ENCODE measurements at places on chromosomes 16 and 17.

GRCh38 chr16:49638673-49639610, 217.0 kb downstream of the ZNF423 start:
- no peak for ATAC-seq

DNA sequence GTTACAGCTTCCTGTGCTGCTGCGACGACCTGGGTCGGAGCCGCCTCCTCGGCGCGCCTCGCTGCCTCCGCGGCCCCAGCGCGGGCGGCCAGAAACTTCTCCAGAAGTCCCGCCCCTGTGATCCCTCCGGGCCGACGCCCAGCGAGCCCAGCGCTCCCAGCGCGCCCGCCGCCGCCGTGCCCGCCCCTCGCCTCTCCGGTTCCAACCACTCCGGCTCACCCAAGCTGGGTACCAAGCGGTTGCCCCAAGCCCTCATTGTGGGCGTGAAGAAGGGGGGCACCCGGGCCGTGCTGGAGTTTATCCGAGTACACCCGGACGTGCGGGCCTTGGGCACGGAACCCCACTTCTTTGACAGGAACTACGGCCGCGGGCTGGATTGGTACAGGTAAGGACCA, 746 bp downstream of the HS3ST2 start:
- peak; percentile 32 for ATAC-seq

DNA sequence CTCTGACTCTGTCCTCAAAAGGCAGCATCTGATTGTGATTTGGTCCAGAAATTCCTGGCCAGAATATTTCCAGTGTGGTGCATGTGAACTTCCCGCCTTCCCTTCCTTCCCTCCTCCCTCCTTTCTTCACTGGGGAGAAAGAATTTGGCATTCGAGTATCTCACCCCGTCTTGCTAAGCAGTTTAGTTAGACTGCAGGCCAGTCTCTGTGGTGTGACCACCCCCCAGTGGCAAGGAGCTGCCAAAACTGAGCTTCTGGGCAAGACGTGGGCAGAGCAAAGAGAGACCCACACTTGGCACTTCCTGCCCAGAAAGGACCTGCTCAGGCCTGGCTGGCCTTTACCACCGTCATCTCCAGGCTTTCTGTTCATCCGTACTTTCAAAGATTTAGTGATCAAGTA, 36.4 kb downstream of the SNX20 start:
- ATAC-seq = no peak

DNA sequence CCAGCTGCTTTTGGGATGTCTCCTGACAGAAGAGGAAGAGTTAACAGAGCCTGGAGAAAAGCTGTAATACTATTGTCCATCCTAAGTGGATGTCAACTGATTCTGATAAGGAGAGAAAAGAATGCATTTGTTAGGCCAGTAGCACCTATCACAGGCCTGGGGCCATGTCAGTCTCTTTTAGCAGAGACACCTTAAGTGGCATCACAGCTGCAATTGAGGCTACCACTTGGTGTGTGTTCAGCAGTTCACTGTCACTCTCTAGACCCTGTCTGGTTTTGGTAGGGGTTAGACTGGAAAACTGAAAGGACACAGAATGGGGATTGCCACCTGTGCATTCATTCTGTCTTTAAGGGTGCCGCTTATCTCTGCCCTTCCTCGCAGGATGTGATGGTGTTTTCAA, 42.0 kb downstream of the PSMD12 start:
- no peak for ATAC-seq

DNA sequence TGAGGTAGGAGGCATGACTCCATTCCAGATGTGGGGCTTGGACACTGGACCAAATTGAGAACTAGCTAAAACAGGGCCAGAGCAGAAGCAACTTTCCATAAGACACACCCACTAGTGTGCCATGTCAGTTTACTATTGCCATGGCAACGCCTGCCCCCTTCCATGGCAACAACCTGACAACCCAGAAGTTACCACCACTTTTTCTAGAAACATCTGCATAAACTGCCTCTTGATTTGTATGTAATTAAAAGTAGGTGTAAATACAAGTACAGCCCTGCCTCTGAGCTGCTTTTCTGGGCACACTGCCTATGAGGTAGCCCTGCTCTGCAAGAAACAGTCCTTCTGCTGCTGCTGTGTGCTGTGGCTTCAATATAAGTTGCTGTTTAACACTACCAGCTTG, 19.5 kb upstream of the SCNN1B start:
- ATAC-seq = peak; percentile 52

- no peak for ATAC-seq
Observed at GRCh38 chr17:76011951-76012350, 11.3 kb downstream of the CDK3 start.

GRCh38 chr17:39090400-39090799, 61.0 kb downstream of the PLXDC1 start:
- no peak for ATAC-seq

DNA sequence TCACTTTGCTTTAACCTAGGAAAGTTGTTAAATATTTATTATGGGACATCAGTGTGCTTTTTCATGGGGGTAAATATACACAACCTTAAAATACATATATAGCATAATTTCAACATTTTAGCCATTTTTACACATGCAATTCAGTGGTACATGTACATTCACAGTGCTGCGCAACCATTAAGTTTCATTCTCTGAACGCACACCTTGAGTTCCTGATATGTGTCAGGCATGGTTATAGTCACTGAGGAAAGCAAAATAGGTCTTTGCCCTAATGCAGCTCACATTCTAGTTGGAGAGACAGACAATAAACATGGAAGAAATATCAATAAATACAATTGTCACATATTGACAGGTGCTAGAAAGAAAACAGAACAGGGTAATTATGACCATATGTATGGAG, 12.8 kb upstream of the CNEP1R1 start:
- ATAC-seq = no peak

- no peak for ATAC-seq
Observed at GRCh38 chr17:9684955-9685621, 39.8 kb downstream of the USP43 start.

GRCh38 chr16:31869511-31870201, 4.0 kb upstream of the ZNF267 start:
- ATAC-seq = peak; percentile 55

All from motor neuron (in vitro differentiated cells).